ENCODE measurements at places on chromosomes 12 and 14.

DNA sequence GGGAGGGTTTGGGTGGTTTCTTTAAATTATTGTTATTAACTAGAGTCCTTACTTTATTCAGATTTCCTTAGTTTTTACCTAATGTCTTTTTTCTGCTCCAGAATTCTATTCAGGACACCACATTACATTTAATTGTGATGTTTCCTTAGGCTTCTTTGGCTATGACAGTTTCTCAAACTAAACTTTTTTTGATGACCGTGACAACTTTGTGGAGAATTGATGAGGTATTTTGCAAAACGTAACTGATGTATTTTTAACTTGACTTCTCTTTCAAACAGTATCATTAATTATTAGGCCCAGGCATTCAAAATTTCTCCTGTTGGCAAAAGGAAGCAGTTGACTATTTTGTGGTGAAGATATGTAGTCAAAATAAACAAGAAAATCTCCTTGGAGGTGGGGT is 10.5 kb downstream of the RNASE6 start:
- no peak for DNase-seq

DNA sequence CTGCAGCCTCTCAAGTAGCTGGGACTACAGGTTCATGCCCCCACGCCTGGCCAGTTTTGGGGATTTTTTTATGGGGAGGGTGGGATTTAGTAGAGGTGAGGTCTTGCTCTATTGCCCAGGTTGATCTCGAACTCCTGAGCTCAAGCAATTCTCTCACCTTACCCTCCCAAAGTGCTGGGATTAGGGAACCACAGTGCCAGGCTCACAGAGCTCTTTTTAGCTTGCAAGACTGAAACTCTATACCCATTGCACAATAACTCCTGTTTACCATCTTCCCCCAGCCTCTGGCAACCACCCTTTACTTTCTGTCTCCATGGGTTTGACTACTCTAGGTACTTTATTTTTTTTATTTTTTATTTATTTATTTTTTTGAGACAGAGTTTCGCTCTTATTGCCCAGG is 25.7 kb upstream of the CDK17 start:
- DNase-seq, result no peak

GRCh38 chr14:70422538-70422937 is 5.6 kb upstream of the SYNJ2BP start:
- DNase-seq, result no peak

- no peak for DNase-seq
Measured at GRCh38 chr14:64698903-64699302, 5.3 kb upstream of the PLEKHG3 start.

DNA sequence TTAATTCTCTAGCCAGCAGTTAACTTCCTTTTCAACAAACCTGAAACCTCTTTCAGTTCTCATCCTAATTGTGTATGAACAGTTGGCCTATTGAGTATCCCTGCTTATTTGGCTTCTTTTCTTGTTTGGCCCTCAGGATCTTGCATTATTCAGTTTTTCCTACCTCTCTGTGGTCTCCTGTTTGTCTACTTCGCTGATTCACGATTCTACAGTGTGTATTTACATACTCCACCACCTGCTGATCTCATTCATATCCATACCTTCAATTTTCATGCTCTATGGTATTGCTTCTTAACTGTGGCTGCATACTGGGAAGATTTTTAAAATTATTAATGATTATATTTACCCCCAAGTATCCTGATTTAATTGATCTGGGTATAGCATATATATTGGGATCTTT is 56.4 kb downstream of the RASSF9 start:
- no peak for DNase-seq

GRCh38 chr12:60693019-60693626 is 1097.3 kb downstream of the SLC16A7 start:
- no peak for DNase-seq

DNA sequence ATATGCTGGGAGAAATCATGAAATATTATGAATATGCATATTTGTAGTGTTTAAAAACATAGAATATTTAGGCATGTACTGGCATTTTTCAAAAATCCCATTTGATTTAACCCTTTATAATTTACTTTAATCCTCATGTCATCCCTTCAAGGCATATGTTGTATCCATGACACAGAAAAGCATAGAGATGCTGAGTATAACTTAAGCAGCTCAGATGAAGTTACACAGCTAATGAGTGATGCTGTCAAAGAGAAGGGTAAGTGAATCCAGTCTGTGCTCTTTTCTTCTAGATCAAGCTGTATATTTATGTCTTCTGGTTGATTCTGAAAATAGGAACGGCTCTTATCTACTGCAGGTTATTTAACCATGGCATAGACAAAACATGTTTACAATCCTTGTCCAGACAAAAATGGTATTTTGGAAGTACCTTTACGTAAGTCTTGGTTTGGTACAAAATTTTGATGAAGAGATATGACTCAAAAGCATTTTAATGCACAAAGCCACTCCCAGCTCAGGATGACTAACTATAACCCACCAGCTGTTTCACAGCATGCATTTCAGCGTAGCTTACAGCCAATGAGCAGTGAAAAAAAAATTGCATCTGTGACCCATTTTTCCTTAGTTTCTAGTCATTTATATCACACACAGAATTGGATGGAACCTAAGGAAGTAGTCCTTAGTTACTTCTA is 201.7 kb downstream of the STXBP6 start:
- DNase-seq, result no peak

DNA sequence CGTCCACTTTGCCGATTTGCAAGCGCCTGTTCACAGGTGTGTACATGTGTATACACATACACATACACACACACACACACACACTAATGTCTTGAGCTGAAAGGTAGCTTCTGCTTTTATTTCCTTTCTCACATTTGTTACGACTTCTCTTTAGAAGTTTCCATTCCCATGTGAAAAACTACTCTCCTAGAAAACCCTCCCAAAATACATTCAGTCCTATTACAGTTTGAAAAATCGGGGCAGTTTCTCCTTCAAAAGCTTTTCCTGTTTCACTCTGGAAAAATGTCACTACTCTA is 3.9 kb downstream of the BLTP3B start:
- no peak for DNase-seq

GRCh38 chr12:73362666-73363065 is 1090.5 kb downstream of the TRHDE start:
- DNase-seq, result no peak

GRCh38 chr14:92692822-92693226 is 55.6 kb downstream of the LGMN start:
- DNase-seq, result no peak

GRCh38 chr12:94616203-94616729 is 34.1 kb downstream of the TMCC3 start:
- DNase-seq, result no peak

GRCh38 chr14:81348061-81348460 is 52.1 kb downstream of the STON2 start:
- no peak for DNase-seq

- no peak for DNase-seq
Measured at GRCh38 chr12:65171870-65172269, 2.5 kb downstream of the LEMD3 start.

DNA sequence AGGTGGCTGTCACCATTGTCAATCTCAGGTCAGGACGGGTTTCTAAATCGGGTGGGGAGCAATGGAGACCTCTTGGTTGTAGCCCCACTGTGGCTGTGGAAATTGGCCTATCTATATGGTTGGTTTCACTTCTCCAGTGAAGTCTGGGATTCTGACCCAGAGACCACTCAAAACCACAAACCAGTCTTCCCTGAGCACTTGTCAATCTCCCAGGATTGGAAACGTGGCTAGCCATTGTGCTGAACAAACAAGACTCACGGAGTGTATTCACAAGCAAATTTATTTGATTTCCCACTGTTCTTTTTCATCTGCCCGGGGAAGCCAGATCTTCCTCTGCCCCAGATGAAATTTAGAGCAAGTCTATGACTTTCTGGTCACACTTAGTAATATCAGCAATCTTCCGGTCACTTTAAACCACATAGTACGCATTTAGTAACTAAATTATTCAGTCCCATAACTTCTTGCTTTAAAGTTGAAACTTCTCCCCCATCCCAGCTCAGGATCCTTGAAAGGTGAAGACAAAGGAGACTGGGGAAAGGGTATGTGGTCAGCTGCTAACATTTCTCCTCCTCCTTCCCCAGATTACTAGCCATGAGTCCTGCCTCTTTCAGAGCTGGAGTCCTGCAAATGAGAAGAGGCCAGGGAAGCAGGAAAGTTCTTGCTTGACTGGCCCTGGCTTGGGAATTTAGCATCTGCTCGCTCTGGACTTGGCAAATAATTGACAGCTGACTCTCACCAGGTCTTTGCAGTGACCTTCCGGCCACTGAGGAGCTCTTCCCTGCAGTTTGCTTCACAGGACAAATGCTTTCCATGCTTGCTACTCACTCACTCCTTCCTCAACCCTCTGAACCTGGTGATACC is 123.2 kb upstream of the MAX start:
- DNase-seq, result no peak

- DNase-seq, result no peak
Measured at GRCh38 chr12:57435293-57435692, 709 bp downstream of the INHBC start.

DNA sequence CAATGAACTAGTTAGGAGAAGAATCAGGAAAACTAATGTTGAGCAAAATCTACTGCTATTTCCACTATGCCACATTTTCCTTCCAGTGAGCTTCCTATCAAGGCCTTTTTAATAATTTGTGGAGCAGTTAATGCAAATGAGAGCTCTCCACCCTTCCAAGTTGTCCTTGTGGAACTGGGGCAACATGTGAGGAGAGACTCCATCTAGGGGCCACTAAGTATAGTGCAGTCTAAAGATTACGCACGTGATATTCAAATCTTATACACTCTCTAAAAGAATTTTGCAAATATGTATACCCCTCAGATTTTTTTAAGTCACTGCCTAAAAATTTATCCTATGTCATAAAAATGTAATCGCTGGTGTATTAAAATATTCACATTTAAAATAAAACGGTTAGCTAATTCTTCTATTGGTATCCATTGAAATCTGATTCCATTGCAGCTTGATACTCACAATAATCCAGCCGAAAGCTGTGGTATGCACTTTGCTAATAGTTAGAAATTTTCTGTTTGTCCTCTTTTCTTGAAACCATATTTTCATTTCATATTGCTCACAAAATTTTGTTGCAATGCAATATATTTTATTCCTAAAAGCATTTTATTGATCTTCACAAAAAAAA is 100.1 kb downstream of the PAH start:
- no peak for DNase-seq

DNA sequence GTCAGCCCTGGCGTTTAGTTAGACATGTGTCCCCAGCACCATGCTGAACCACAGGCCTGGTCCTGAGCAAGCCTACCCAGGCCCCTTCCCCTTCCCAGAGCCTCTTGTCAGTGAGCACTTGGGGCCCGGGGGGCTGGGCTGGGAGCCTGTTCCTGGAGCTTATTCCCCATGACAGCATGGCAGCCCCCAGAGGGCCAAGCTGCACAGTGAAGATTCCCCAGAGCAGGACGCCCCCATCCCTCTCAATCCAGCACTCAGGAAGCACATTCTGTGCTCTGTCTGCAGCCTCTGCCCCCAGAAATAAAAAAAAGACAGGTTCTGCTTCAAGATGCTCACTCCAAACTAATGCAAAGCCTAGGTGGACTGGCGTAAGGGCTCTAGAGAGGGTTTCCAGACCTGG is 117.3 kb downstream of the LGMN start:
- DNase-seq, result no peak

GRCh38 chr12:52247622-52248540 is 14.8 kb downstream of the KRT7 start:
- no peak for DNase-seq

- DNase-seq, result no peak
Measured at GRCh38 chr12:115683240-115683780, 594.2 kb downstream of the MED13L start.

DNA sequence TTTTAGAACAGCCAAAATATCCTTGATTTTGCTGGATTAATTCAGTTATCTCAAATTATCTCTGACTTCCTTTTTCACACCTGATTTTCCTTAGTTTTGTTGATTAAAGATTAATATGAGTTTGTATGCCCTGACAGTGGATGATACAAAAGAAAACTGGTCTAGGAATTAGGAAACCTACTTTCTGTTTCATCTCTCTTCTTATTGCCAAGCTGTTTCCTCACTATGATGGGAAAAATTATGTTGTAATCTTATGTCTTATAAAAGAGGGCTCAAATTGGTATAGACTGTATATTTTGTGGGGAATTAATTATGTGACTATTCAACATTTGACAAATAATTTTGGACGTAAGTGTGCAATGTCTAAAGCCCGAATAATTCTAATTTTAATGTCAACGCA is 271.6 kb downstream of the FBXL14 start:
- DNase-seq, result no peak

- no peak for DNase-seq
Measured at GRCh38 chr12:15977999-15978951, 67.1 kb downstream of the DERA start.

DNA sequence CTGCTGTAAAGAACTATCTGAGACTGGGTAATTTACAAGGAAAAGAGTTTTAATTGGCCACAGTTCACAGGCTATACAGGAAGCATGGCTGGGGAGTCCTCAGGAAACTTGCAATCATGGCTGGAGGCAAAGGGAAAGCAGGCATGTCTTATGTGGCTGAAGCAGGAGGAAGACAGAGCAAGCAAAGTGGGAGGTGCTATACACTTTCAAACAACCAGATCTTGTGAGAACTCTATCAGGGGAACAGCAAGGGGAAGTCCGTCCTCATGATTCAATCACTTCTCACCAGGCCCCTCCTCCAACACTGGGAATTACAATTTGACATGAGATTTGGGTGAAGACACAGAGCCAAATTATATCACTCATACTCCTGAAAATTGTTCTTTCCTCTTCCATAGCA is 109.5 kb upstream of the PKP2 start:
- no peak for DNase-seq

DNA sequence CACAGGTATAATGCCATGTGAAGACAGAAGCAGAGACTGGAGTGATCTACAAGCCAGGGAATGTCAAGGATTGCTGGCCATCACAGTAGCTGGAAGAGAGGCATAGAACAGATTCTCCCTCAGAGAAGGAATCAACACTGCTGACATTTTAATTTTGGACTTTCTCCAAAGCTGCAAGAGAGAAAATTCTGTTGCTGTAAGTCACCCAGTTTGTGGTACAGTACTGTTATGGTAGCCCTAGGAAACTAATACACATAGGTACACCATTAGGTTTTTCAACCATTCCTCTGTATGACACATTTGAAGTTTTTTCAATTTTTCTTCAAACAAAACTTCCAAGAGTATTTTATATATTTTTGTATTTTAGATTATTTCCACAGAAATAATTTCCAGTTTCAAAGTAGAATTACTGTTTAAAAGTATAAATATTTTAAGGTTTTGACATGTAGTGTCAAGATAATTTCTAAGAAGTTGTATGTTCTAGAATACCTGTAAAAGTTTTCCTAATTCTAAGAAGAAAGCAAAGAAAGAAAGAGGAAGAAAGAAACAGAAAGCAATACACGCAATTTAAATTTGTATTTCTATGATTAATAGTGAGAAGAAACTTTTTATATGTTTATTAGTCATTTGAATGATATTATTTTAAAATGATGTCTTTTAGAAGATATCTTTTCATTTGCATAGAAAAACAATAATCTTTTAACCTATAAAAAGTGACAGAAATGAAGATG is 64.9 kb upstream of the CATSPERB start:
- DNase-seq, result no peak

DNA sequence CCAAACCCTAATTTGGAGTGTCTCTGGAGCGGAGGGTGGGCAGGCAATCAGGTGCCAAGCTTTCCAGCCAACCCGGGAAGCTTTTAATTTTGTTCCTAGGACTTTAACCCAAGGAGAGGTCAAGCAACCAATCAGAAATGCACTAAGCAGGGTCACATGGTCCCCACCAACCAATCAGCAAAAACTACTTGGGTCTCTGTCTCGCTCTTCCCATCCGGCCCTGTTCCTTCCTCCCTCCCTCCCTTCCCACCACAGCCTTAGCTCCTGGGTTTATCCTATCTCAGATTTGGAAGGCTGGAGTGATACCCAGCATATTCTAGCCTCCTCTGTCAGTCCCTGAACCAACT is 7.3 kb downstream of the HOXC5 start:
- no peak for DNase-seq
